Mesothelial cell of epicardium (in vitro differentiated cells): ENCODE measurements at places on chromosomes 5 and 9.

- peak; percentile 54 for DNase-seq
Measured at GRCh38 chr5:36696059-36696673, 89.8 kb downstream of the SLC1A3 start.

DNA sequence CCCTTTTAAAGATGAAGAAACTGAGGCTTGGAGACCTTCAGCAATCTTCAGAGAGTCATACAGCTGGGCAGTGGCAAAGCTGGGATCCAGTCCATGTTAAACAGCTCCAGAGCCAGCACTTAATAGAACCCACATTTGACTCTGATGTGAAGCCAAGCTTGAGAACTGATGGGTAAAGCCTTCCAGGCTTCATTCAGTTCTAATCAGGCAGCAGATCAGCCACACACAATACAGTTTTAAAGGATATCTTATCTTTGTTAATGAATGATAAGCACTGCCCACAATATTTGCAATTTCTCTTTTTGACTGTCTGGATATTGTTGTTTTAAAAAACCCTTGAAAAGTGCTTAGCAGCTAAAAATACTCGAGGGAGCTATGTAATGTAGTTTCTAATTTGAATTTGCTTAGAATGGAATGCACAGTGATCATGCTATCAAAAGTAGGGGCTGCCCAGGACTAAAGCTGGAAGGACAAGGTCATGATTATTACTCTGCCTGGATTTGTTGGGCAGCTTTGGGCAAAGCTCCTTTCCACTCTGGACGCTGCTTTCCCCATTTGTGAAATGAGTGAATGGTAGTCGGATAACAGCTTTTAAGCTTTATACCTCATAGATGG lies 31.3 kb upstream of the HTR4 start:
- DNase-seq, result no peak

DNA sequence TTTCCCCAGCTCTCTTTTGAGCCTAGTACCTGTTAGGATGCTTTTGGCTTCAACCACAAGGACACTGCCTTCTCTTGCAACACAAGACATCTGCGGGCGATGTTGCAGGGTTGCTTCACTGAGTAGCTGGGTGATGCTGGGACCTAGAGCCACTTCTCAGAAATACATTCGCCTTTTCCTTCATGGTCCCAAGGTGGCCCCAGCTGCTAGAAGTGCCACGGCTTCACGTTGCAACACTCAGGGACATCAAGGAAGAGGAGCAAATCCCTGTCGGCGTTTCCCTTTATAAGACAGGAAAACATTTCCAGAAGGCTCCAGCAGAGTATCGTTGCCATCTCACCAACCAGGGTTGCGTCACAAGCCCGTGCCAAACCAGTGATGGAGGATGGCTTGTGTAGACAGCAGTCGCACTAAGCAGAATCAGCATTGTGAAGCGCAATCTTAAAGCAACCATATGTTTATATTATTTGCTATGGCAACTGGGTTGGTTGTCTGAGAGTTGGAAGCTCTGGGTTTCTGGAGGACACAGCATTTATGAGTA lies 62.7 kb downstream of the ANKRD33B start:
- no peak for DNase-seq

DNA sequence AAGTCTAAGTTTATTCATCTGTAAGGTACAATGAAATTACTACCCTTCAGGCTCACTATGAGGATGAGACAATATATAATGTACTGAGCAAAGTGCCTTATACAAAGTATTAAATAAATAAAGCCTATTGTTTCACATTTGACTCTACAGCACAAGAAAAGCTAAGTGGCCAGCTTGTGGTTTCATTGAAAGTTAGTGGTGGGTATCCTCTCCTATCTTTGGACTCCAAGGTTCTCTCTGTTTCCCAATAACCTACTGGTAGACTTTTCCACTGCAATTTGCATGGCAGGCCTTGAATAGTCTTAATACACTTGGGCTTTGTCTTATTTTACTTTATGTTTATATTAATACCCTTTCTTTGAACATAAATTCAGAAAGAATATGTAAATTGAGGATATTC lies 262.7 kb downstream of the DEPDC1B start:
- no peak for DNase-seq

DNA sequence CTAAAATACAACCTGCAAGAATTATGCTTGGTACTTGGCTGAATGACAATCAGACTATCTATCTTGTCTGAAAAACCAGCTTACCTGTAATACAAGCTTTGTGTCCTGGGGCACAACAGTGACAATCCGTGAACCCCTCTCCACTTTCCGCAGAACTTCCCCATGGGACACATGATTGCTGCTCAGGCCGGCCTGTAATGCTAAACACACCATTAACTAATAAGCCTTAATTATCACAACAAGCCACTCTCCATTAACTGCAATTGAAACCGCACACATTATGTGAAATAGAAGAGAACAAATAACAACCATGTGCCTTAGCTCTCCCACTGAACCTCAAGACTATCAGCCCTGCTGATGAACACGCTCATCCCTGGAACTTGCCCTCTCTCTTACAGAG lies 33.7 kb downstream of the ELP1 start:
- no peak for DNase-seq

GRCh38 chr9:93677048-93677571 lies 100.7 kb downstream of the PHF2 start:
- peak; percentile 15 for DNase-seq
